ENCODE measurements at places on chromosomes 7 and 10.

DNA sequence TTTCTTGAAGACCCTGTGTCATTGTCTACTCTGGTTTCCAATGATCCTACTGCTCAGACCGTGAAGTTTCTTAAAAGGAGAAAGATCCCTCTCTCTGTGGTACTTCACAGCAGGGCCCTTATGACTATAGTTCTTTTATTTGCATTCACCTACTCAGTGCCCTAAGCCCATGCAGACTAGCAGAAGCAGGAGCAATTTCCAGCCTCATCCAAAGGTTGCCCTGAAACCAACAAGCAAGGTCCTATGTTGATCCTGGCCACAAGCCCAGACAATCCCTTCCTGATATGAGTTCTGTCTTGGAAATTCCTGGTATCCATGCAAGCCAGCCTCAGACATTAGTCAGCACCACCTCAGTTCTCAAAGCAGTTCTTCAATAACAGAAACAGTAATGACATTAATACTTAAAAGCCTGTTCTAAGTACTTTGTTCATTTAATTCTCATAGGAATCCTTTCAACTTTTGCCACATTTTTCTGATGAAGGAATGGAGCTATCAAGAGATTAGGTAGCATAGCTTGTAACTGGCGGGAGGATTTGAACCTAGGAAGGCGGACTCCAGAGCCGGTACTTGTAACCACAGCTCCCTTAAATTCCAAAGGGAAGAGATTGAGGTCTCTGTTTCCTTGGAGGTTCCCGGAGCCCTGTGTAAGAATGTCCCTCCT is 58.1 kb upstream of the ST8SIA6 start:
- no peak for DNase-seq

GRCh38 chr7:19972876-19973275 is 199.5 kb upstream of the TMEM196 start:
- no peak for DNase-seq

- no peak for DNase-seq
Observed at GRCh38 chr10:128036746-128037543, 89.3 kb downstream of the MKI67 start.

DNA sequence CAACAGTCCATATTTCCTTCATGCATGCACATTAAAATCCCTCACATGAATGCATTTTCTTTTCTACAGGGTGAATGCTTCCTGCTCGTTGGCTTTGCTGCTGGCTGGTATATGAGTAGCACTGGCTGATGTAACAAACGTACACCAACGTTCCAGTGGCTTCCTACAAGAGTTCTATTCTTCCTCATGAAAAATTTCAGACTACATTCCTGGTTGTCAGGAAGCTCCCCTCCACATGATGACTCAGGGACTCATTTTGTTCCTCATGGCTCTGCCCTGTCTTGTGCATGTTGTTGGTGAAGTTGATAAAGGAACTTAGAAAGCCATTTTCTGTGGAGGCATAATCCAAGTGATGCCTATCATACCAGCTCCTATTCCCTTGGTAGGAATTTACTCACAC is 470.7 kb upstream of the KLF6 start:
- DNase-seq = no peak

- DNase-seq = no peak
Observed at GRCh38 chr7:141301544-141301943, 227.7 kb downstream of the TMEM178B start.

DNA sequence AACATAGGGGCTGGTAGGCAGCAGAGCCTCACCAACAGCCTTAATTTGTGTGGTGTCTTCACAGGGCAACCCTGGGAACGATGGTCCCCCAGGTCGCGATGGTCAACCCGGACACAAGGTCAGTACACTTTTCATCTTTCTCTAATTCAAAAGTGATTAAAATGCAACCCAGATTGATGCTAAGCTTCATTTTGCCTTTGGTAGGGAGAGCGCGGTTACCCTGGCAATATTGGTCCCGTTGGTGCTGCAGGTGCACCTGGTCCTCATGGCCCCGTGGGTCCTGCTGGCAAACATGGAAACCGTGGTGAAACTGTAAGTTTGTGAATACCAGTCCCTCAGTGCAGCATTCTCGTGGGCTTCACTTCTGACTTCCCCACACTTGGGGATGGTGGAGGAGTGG is 30.9 kb downstream of the COL1A2 start:
- no peak for DNase-seq

- DNase-seq = peak; percentile 73
Observed at GRCh38 chr7:67484244-67484751, 487.7 kb downstream of the TYW1 start.

GRCh38 chr7:120441850-120442249 is 168.9 kb downstream of the KCND2 start:
- DNase-seq = no peak

DNA sequence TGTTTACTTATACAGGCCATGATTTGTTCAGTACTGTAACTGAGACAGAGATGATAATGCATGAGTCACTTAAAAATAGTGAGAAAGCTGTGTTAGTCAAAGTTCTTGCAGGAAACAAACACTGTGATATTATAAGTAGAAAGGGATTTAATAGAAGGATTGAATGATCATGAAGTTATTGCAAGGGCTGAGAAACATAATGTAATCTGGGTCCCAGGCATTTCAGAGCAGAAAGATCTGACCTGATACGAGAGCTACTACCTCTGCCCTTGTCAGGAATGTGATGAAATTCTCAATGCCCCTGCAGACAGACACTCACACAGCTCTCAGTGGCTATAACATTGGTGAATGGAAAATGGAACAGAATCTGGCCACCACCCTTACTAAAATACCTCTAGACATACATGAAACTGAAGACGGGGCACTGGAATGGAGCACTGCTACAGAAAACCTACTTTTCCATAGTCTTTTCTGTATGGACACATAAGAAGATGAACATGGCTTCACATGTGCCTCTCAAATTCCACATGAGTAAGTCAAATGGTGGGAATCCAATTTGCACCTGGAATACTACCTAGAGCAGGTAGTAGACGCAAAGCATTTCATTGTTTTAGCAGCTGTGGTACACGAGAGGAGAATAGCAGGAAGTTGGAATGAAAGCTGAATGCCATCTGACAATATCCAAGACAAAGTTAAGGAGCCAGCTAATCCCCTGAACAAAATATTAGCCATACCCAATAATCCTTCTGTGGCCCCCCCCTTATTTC is 19.1 kb upstream of the VWDE start:
- DNase-seq = no peak

GRCh38 chr7:123372368-123372767 is 162.0 kb downstream of the IQUB start:
- no peak for DNase-seq

DNA sequence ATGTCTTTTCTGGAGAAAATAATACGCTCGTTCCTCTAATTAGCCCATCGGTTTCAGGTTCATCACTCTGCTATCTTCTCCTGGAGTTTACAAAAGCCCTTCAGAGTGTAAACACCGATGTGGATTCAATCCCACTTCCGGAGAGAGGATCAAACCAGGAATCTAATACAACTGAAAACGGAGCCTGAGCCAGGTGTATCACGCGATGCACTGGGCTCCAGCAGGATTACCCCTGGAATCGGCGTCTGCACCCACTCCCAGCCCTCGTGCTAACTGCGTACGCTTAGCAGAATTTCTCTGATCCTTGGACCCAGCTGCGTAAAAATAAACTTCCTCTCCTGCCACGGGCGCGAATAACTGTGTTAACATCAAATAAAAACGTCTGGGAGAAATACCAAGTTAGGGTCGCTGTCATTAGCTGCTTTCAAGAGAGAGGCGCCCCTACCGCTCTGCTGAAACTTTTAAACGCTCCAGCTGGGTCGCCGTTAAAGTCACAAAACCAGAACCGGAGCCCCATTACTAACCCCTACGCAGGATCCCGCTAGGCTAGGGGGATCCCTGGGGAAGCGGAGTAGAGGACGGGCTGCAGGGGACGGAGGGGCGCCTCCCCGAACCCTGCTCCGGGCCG is 502 bp downstream of the ZNF3 start:
- DNase-seq = peak; percentile 32

- no peak for DNase-seq
Observed at GRCh38 chr10:124220971-124221355, 127.6 kb upstream of the CHST15 start.

DNA sequence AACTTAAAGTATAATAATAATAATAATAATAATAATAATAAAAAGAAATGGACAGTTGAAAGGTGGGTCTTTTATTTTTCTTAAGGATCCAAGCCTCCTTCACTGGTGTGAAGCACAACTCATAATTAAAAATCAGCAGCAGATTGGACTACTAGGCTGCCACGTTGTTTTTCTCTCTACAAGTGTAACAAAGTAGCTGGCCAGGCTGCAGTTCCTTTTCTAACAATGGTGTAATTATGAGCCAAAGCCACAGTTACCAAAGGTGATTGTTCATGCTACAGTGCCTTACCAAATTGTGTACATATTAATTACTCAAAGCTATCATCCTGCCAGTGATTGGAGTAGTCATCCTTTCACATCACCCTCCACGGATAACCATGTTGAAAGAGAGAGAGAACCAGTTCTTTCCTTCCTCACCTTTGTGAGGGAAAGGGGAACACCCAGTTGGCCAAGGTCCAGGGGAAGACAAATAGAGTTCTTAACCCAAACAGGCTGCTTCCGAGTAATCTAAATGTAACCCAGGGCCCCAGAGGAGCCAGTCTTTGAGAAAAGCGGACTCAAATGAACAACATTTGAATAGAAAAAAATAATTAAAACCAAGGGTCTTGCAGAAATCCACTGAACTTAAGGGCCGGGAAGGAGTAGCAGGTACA is 86.3 kb upstream of the NPS start:
- no peak for DNase-seq

DNA sequence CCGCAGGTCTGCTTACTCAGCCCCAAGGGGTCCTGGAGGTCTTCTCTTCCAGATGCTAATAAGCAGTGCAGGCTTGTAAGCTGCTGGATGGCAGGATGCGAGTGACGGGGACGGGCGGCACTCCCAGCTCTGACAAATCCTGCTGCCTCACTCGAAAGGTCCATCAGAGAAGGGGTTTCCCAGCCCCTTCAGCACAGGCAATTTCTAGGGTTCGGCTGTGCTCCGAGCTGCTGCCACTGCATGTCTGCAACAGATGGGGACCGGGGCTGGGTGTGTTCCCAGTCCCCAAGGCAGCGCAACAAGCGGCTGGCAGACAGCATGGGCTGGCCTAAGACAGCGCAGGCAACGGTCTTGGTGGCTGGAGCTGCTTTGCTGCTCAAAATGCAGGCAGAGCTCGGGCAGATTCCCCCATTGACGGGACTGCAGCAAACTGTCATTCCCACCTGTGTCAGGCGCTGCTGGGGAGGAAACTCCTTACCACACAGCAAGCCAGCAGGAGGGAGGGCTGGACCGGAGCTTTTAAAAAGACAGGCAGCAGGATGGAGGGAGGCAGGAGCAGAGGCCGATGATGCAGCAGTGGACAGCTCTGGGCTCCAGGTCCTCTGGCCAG is 62.4 kb downstream of the PRKAG2 start:
- no peak for DNase-seq

DNA sequence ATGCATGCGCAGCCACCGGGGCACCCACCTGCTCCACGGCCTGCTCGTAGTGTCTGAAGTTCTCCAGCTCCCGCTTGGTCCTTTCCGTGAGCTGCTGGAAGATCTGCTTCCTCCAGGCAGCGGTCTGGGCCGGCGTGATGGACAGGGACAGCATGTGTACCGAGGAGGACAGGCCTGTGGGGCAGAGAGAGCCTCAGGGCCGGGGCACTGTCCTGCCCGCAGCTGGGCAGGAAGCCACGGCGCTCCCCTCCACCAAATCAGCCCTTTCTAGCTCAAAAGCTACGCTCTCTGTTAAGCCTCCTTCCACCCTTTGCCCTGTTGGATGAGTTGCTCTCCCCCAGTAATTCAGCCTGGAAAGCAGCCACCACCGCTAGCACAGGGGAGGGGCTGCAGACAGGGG is 19.2 kb downstream of the TECPR1 start:
- no peak for DNase-seq

GRCh38 chr10:86205306-86206239 is 161.0 kb downstream of the GRID1 start:
- no peak for DNase-seq

- no peak for DNase-seq
Observed at GRCh38 chr7:158216198-158216597, 371.4 kb downstream of the PTPRN2 start.

DNA sequence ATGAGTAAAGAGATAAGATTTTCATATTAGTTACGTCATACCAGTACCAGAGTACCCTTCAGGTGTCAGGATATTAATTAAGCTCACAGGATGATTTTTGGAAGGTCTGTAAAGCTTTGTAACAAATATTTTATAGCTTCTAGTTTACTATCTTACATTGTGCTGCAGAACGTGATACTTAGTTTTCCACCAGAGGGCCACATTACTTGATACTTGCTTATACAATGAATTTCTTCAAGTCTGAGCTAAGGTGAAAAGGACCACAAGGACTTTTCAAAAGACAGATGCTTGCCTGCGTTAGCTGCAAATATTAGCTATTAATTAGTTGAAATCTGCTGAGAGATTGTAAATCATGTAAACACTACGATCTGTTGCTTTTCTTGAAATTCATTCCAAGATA is 12.2 kb downstream of the FOXP2 start:
- no peak for DNase-seq

DNA sequence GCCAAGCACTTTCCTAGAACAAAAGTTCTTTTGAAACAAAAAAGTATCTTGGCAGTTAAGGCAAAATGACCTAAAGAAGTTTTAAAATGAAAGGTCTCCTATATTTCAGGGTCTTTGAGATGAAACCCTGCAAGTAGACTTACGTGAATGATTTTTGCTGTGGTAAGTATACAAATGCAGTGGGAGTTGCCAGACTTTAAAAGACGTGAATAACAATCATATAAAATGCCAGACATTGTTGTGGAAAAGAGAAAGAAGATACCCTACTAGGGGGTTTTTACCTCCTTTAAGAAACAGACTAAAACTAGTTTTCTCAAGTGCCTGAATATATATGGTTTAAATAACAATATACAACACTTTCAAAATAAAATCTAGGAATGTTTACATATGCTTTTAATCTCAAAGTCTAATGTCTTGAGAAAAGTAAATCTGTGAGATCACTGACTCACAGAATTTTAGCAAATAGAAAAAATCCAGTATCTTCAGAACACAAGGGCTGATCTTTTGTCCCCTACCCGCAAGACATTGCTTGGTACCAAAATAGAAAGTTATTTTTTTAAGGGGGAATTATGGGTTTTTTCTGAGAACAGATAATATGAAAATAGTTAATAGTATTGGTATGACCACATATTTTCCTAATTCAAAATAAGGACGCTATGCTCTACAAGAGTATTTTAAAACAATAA is 29.5 kb downstream of the LRRC17 start:
- DNase-seq = no peak

- DNase-seq = no peak
Observed at GRCh38 chr10:101237982-101238731, 8.9 kb upstream of the LBX1 start.

DNA sequence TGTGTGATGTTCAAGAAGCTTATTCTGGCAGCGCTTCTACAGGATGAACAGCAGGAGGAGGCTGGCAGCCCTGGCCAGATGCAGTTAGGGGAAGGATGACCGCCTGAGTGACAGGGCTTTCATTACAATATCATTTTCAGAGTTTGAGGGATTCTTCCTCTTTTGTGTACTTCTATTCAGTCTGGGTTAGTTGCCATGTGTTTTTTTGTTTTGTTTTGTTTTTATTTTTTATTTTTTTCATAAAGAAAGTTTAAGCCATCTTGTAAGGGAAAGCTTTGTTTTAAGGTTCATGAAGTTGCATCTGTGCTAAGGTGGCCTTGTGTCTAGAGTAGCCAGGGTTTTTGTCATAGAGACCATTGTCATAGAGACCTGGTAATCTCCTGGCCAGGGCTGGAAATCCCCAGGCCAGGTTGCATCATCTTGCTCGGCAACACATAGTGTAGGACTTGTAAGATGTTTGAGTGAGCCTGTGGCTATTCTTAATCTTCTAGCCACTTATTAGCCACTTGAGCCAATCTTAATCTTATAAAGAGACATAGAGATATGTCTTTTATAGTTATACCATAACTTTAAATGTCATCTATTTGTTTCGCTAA is 230.5 kb upstream of the TMEM229A start:
- DNase-seq = peak; percentile 57
